CD14-positive monocyte (primary cell): ENCODE measurements at places on chromosomes 11 and 22. TPM values are rescaled to one million over a fixed set of nuclear protein-coding genes. Genes with fewer than 3 reads are reported as not detected.

The AIFM3 gene
- polyA plus RNA-seq: 2.3 TPM

The MRE11 gene
- polyA plus RNA-seq: 12.1 TPM

The GGTLC3 gene
- not detected in 2 replicates for polyA plus RNA-seq

The NAALAD2 gene
- polyA plus RNA-seq: not detected in 2 replicates
